NCI-H1694 treated with DMSO at 0.1 percent for 48 hours (cell line): ENCODE measurements at places on chromosomes 16 and 17.

DNA sequence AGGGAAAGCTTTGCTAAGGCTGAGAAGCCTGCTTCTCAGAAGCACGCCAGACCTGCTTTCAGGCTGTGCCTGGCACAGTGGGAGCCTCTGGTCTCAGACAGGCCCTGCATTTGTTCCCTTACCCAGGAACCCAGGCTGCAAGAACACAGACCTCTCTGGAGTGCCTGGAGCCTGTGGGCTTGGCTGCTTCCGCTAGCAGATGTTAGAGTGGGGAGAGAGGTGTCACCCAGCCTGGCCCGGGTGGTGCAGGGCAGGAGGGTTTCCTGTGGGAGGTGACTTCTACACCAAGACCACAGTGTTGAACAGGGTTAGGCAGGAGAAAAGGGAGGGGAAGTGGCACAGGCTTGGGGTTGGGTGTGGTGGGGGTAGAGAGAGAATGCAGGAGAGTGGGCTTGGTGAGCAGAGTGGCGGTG, 35.8 kb upstream of the ADGRG1 start:
- DNase-seq, result no peak

DNA sequence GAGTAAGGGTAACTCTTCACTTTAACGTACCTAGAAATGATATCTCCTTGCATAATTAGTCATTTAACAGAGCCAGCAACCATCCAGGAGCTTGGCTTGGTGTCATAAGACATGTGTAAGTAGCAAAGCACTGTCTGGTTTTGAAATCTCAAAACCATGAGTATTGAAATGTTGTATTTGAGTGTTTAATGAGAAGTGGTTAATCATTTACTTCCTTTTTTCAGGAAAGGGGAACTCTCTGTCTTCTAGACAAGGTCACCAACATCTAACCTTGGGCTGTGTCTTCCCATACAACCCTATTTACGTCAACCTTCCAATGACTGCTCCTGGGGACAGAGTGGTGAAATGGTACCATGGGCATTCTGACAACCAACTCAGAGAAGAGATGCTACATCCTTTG, 27.1 kb downstream of the PMP22 start:
- no peak for DNase-seq

GRCh38 chr16:7332611-7333010, at the start of gene RBFOX1:
Gene RBFOX1, plus strand, starts transcription at chr16:7332845.
- DNase-seq, result no peak

DNA sequence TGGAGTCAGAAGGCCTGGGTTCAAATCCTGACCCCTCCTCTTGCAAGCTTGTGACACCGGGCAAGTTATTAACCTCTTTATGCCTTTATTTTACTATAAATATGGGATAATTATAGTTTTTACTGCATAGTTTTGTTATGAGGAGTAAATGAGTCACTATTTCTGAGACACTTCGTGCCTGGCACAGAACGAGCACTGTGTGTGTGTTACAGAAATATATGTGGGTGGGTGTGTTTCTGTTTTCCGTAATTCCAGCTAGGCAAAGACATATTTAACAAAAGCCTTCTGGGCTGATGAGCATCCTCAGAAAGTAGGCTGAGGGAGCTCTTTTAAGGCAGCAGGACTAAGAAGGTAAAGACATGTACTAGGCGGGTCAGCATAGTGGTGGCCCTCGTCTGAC, 417.9 kb downstream of the MAF start:
- no peak for DNase-seq

GRCh38 chr17:2197271-2197670, 106.3 kb downstream of the SMG6 start:
- no peak for DNase-seq

DNA sequence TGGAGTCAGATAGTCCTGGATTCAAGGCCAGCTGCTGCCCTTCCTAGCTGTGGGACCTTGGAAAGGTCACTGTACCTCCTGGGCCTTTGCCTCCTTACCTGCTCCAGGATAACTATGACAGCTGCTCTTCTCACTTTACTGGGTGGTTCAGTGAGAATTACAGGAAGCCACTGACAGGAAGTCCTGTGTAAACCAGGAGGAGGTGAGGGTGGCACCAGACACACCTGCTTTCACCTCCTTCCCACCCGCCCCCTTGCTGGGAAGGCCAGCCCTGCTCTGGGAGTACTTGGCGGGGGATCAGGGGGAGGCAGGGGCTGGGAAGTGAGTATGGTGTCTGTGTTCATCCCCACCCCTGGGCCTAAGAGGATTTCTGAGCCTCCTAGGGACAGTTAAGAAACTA, 42.6 kb downstream of the CPNE2 start:
- DNase-seq, result no peak
